ENCODE measurements at places on chromosomes 7 and 10.

GRCh38 chr10:49114718-49115014 is 656 bp downstream of the VSTM4 start:
- DNase-seq, result peak; percentile 33

DNA sequence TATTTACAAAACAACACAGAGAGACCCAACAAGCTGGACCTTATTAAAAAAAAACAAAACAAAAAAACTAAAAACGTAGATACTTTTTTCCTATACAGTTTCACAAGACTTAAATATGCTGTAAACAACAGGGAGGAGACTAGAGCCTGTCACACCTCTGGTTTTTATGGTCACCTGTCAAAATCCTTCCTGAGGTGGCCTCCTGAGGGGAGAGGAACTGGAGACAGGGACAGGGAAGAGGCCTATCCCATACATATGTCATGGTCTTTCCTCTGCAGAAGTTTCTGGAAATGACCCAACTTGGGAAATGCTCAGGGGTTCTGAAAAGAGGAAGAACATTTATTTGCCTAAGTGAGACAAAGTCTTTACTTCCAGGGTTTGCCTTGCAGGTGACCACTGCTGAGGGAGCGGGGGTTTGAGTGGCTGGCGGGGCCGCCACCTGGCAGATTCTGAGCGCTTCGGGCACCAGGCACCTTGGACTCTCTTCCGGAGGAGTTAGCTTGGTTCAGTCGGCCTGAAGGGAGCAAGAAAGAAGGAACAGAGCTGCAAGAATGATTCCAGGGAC is 18.3 kb downstream of the CPA1 start:
- no peak for DNase-seq

- DNase-seq, result no peak
These were observed 3.8 kb downstream of the UPK3B start for GRCh38 chr7:76513817-76514799.

DNA sequence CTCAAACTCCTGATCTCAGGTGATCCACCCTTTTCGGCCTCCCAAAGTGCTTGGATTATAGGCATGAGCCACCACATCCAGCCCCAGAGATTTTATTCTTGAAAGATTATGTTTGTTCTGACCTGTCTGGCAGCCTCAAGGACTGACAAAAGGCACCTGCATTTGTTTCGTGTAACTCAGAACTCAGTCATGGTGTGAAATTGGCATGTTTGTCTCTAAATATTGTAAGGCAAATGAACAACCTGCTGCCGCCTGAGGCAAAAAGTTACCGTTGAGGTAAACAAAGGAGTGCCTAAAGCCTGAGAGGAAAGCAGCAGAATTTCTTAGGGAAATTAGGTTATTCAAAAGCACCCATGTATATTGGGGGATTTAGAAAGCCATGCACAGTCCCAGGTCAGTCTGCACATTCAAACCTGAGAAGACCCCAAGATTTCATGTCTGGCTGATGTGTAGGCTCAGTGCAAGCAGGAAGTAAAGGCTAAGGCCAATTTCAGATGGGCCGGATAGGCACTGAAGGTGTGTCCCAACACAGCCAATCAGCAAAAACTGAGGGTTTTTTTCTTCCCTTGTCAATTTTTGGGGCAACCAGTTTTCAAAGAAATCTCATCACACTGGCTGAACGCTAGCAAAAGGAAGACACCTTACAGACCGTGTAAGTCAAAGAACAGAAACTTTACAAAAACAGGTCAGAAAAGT is 33.3 kb upstream of the HHEX start:
- no peak for DNase-seq

DNA sequence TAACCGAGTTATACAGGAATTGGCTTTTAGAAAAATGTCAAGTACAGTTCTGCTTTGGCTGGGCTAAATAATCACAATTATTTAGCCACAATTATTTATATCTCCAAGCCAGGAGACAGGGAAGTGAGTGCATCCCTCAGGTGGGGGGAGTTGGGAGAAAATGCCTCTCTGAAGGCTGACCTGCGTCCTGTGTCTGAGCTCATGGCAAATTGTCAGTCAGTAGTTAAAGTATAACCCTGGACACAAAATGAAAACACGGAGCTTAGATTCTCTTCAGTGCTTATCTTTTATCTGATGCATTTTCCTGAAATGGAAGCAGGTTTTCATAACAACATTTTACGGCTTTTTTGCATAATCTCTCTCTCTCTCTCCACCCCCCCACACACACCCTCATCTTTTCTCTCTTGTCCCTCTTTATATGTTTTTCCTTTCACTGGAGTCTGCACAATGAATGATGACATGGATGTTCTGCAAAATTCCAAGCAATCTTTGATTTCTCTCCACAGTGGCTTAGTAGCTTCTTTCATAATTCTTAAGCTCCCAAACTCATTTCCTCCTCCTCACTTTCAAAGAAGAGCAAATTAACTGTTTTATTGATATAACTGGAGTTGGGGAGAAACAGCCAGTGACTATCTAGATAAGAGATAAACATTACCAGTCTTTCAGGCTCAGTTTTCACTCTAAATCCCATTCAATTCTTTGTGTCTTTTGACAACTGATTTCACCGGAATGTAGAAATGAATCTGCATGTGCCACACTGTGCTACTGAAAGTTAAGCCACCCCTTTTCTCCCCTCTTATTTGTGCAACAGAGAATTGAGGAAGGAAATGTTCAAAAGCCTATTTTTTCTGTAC is 521.4 kb upstream of the GHITM start:
- peak; percentile 62 for DNase-seq

DNA sequence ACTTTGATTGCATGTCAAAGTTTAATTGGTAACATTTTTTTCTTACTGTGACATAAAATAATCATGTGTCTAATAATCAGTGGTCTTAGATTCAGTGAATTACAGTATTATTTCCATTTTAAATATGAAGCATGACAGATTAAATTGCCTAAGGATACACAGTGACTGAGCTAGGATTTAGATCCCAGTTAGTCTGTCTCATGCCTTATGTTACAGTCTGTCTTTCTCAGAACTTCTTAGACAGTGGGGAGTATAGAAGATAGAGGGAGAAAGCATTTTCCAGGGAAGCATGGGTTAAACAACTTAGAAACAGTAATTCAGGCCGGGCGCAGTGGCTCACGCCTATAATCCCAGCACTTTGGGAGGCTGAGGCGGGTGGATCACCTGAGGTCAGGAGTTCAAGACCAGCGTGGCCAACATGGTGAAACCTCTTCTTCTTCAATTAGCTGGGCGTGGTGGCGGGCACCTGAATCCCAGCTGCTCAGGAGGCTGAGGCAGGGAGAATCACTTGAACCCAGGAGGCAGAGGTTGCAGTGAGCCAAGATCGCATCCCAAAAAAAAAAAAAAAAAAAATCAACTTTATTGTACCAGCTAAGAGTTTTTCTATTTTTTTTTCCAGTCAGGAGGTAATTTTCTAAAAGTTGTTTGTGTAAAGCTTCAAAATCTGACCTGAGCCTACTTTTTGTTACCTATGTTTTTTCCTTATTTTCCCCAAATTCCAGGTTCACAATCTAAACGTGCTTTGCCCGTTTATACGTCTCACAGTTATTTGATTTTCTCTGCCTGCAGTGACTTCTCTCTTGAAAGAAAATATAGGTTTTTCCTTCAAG is 3.3 kb downstream of the CASD1 start:
- no peak for DNase-seq
